NCI-H1436 treated with DMSO at 0.1 percent for 48 hours (cell line): ENCODE measurements at places on chromosomes 2 and 18.

DNA sequence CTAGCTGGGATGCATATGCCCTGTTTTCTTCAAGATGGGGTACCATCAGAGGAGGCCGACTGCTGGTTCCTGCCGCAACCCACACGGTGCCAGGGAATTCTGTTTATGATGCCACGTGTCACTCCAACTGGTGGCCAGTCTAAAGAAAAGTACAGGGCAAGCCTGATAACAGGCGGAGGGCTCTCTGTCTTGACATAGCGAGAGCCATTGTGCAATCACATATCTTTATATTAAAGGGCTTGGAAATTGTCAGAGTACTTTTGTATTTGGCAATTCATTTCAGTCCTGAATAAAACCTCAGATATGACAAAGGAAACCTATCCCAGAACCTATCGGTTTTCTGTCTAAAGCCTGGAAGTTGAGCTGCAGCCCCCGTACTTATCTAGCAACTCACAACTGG, 768.4 kb downstream of the TDRD15 start:
- no peak for DNase-seq

- no peak for DNase-seq
Measured at GRCh38 chr2:205687641-205687956, 5.3 kb downstream of the NRP2 start.

- no peak for DNase-seq
Measured at GRCh38 chr18:52995875-52996274, 655.9 kb downstream of the DCC start.

- no peak for DNase-seq
Measured at GRCh38 chr2:219687882-219688559, 60.6 kb downstream of the SLC4A3 start.

DNA sequence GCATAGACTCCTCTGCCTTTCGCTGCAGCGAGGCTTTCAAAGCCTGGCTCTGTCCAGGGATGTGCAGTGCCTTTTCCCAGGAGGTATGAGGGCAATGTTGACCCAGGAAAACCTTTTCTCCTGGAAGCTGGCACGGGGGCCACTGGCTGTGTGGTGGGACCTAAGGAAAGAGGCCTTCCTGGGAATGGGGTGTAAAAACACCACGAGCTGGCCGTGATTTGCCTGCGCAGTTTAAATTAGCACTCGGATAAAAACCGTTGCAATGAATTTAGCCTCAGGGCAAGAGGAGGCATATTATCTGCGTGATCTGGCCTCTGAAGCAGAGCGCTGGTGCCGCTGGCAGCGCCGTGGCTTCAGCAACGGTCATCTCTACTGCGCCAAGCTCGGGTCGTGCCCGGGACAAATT, 3.0 kb downstream of the OSR1 start:
- DNase-seq = no peak

- DNase-seq = no peak
Measured at GRCh38 chr2:31956312-31956711, 54.5 kb downstream of the MEMO1 start.

DNA sequence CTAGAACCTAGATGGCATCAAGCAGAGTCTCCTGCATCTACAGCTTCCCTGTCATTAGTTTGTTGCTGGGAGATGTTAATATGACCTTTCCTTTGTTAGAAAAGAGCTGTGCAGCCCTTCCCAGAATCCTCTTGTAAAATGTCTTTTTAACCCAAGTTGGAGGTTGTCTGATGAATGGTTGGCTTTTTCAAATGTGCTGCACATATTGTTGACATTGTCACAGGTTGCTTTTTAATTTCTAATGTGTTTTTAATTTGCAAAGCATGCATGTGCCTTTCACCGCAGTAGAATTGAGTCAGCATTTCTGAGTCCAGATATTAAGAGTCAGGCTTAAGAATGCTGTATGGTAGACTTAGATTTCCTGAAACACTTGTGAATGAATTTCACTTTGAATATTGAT, 120.8 kb downstream of the GREB1L start:
- DNase-seq = no peak

GRCh38 chr2:62363166-62363565, 142.8 kb downstream of the TMEM17 start:
- DNase-seq = no peak

- peak; percentile 97 for DNase-seq
Measured at GRCh38 chr18:37987901-37988300, 422.3 kb upstream of the CELF4 start.

DNA sequence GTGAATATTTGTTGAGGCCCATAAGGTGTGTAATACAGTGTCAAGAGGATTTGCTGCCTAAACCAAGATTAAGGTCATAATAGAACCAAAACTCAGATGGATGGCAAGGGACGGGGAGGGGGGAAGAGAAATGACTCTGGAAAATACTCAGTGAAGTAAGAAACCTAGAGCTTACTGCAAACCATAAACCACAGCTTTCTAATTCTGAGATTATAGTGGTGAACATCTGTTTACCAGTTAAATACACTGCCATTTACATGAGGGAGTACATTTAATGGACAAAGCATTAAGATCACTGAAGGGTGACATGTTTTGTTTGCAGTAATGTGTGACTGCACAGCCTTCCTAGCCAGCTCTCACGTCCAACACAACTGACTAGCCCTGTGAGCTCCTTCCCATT, 19.8 kb downstream of the EVX2 start:
- DNase-seq = no peak

DNA sequence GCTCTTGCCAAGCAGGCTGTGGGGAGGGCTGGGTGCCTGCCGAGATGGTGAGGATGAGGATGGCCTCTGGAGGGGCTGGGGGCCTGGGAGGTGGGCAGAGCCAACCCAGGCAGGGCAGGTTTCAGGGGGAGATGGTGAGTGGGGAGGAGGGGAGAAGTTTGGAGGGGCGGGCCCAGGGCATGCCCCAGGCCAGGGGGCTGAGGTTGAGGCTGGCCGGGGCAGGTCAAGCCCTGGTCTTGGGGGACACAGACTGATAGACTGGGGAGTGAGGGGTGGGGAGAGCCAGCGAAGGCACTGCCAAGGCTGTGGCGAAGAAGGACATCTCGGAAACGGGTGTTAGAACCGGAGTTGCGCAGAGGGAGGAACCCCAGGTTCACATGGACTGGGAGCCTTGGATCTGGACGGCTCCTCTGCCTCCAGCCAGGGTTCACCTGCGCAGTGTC, 12.6 kb downstream of the CAPN10 start:
- DNase-seq = no peak

- no peak for DNase-seq
Measured at GRCh38 chr2:176758426-176758825, 454.2 kb upstream of the HNRNPA3 start.

- DNase-seq = no peak
Measured at GRCh38 chr2:10777111-10777841, 35.3 kb downstream of the PDIA6 start.

DNA sequence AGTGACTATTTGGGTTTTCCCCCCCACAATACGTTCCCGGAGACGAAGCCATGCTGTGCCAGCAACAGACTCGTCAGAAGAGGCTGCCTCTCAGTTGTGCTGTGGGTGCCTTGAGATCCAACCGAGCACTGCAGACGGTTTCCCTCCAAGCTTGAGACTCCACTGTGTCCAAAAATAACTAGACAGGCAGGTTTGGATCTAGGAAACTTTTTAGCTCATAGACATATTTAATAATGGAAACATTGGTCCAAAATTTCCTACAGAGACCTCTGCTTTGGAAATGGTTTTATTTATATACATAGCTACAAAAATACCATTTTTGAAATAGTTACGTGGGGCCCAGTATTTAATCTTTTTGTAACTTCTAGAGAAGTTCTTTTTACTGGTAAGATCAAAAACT, 63.1 kb upstream of the SPATS2L start:
- DNase-seq = no peak

DNA sequence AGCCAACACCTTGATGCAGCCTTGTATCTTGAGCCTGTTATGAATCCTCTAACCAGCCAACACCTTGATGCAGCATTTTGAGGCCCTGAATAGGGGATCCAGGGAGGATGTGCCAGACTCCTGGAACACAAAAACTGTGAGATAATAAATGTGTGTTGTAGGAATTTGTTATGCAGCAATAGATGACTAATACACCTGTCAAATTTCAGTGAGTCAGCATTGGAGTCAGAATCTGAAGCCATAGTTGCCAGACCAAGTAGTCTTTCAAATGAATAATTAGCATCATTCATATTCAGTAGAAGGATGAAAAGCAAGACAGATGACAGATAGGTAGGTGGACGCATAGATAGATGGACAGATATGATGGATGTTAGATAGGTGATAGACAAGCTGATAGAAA, 942.5 kb upstream of the SLC39A10 start:
- no peak for DNase-seq

- DNase-seq = no peak
Measured at GRCh38 chr2:223365158-223365679, 236.9 kb downstream of the SCG2 start.

DNA sequence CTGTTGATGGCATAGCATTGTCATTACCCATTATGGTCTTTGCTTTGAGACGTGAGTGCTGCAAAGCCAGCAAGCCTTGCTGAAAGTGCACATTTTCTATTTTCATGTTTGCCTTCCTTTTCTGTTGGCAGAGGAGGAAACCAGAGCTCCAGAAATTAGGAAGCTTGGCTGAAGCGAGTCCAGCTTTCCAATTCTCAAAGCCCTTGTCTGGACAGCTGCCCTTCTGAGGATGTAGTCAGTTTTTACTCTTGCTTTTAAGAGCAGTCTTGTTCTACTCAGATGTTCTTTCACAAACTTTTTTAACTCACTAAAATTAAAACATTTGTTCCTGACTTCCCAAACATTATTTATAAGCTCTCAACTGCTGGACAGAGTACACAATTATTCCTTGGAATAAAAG, 93.8 kb downstream of the ICOS start:
- DNase-seq = no peak

GRCh38 chr2:63743982-63744966, 97.4 kb upstream of the UGP2 start:
- no peak for DNase-seq

DNA sequence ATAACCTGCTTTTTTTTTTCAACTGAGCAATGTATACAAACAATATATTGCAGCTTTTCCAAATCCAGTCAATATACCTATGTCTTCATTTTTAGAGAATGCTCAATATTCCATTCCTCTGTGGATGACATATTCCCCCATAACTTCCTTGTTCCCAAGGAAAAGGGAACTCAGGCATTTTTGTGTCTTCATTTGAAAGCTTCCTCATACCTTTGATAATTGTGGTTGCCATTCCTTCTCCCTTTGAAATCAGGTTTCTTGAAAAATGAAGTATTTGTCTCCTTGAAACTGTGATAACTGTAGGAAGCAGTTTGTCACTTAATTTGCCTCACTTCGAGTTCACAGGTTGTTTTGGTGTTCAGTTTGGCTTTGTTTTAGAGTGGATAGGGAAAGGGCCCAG, 13.5 kb downstream of the ELAC1 start:
- no peak for DNase-seq

GRCh38 chr2:36798724-36799123, 102.2 kb downstream of the VIT start:
- DNase-seq = no peak

DNA sequence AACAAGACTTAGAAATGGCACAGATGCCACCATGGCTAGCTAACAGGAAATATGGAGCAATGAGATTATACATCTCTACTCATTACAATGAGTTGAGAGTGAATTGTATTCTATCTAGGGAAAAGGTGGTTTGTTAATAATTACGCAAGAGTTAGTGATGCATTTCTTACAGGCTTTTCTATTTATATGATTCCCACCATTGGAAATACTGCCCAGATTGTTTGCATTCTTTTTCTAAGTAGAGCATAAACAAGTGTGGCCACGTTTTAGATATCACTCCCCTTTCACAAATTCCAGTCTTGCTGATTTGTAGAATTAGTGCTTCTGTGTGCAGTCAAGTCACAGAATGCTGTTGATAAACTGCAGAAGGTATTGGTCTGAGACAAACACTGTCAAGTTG, 56.6 kb downstream of the ZNF804A start:
- DNase-seq = no peak

DNA sequence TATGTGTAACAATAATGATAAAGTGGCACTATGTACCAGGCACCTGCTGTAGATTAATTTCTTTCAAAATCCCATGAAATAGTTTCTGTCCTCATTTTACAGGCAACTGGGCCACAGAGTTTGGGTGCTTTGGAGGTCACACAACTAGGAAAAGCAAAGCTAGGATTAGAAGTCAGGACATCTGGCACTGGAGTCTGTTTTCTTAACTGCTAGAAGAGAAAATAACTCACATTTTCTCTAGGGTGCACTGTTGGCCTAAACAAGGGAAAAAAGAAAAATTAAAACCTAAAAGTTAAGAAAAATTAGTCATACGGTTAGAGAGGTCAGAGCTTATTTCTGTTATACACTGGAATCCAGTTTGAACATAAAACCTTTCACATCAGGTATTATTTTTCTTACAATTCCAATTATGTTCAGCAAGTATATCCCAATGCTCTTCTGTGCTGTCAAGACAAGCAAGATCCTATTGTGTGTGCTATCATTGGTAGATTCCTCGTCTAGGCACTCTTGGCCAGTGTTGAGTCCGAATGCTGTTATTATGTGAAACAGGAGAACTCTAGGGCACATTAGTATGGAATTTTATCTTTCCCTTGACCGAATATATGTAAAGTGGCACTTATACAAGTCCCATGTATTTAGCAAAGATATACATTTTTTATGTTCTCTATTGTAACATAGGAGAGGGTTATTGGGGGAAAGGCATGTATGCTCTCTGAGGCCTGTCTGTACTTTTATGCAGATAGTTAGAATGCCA, 1.5 kb upstream of the OSGEPL1 start:
- DNase-seq = no peak

- no peak for DNase-seq
Measured at GRCh38 chr2:238702276-238703052, 145.4 kb upstream of the TWIST2 start.

GRCh38 chr2:28539118-28539541, 43.3 kb downstream of the PLB1 start:
- no peak for DNase-seq

DNA sequence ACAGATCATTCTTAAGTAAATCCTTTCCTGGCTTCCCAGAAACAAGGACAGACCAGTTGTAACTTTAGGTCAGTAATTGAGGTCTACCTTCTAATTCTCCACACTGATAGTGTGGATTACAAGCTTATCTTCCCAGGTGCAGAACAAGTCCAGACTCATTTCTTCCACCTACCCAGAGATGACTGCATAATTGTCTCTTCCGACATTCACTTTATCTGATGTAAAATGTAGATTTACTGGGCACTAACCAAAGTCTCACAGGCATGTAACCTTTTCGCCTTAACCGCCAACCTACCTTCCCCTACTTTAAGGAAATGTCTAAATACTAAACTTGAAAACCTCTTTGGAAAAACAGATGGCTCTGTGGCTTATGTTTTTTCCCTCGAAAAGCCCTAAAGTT, 96.2 kb downstream of the NCK2 start:
- DNase-seq = no peak

- DNase-seq = no peak
Measured at GRCh38 chr2:126933711-126934091, 35.0 kb downstream of the TEX51 start.
